ENCODE measurements at places on chromosomes 5 and 9.

DNA sequence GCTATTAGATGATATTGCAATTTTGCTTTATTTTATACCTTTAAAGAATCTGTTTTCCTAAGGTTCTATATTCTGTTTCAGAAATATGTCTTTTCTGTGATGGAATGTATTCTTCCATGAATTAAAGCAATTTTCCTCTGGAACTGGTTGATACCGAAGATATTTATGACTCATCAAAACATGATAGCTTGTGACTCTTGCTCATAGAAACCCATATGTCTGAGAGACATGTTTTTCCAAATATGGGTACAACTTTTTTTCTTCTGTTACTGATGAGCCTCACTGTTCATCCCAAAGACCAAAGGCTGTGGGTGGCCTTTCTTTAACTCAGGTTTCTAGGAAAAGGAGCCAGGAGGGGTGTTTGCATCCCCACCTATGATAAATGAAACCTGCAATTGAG is 126.1 kb upstream of the PAPPA start:
- DNase-seq: no peak

- DNase-seq: no peak
Measured at GRCh38 chr9:1055166-1055565, 5.0 kb downstream of the DMRT2 start.

GRCh38 chr5:72709341-72709740 is 107.1 kb upstream of the TNPO1 start:
- no peak for DNase-seq

DNA sequence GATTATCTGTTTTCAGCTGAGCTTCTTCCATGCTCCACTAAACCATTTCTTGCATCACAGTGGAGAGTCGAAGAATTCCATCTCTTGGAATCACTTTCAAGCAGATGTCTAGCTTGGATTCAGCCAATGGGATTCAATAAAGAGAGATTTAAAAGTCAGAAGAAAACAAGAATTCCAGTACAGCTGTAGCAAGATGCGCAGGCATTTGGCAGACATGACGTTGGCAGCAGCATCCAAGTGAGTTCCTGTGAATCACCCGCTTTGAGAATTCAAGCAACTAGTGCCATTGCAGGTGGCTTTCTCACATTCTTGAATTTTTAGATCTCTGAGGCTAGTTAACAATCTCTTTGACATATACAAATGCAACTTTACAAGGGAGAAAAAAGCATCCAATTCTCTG is 467.0 kb downstream of the CDH10 start:
- DNase-seq: no peak

- no peak for DNase-seq
Measured at GRCh38 chr5:167785106-167785505, 506.3 kb upstream of the WWC1 start.

DNA sequence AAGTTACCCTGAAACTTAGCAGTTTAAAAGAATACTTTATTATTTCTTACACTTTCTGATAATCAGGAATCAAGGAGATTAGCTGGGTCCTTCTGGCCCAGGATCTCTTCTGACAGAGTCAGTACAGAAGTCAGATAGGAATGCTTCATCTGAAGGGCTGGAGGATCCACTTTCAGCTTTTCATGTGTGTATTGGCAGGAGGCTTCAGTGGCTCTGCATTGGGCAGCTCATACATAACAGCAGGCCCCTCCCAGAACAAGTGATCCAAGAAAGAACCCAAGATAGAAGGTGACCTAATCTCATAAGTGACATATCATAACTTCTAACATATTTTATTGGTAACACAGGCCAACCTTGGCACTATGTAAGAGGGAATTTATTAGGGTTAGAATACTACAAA is 258.4 kb downstream of the HCN1 start:
- DNase-seq: no peak

- no peak for DNase-seq
Measured at GRCh38 chr5:1946776-1947175, 64.1 kb upstream of the IRX4 start.

Data from stimulated activated CD8-positive, alpha-beta memory T cell treated with anti-CD3 and anti-CD28 coated beads, Interleukin-15, amount 100 ng/mL, for 24 hours (primary cell).